Activated naive CD4-positive, alpha-beta T cell (primary cell): ENCODE measurements at places on chromosomes 12 and 14.

- no peak for DNase-seq
Measured at GRCh38 chr12:107684990-107685359, 624 bp upstream of the PWP1 start.

- no peak for DNase-seq
Measured at GRCh38 chr12:12070674-12071656, at the start of gene BCL2L14. TSS of gene BCL2L14 (plus strand) at chr12:12070939. CDS start at chr12:12079306, 8,367 bp downstream.

DNA sequence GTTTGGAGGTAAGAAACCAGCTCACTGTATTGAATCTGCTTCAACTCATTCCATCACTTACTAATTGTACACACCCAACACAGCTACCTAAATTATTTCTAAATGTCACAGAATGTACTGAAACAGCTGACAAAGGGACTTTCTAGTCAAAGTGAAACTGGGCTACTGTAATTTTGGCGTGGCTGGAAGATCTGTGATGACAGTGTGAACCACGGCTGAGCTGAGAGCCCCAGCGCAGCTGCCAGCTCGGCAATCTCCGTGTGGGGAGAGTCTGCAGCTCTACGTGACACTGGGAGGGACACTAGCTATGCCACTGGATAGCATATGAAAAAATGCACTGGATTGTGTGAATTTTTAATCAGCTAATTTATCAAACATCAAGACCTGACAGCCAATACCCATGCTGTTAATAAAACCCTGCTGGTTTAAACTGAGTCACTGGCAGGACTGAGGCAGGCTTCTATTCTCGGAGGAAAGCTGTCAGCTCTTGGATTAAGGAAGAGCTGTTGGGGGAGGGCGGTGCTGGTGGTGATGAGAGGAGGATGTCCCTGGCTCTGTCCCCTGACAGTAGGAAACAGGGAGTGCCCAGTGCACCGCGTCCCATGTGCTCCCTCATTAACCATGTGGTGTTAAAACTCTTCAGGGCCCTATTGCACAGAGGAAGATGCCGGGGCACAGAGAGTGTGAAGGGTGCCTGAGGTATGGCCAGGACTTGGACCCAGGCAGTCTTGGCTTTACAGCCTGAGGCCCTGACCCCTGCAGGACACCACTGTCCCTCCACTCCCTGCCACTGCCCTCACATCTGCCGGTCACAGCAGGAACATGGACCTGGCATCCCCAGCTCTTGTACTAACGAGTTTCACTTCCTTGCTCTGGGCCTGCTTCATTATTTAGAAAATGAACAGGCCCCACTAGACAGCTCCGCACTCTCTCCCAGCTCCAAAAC, 13.3 kb downstream of the SLC15A4 start:
- DNase-seq: no peak

GRCh38 chr12:76920172-76921099, 41.6 kb upstream of the CSRP2 start:
- no peak for DNase-seq

DNA sequence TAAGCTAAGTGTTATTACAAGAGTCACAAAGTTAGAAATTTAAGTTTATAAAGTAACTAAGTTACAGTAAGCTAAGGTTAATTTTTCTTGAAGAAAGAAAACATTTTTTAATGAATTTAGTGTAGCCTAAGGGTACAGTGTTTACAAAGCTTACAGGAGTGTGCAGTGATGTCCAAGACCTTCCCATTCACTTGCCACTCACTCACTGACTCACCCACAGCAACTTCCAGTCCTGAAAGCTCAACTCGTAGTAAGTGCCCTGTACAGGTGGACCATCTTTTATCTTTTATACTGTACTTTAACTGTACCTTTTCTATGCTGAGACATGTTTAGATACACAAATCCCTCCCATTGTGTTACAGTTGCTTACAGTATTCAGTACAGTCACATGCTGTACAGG, 60.9 kb upstream of the TMEM263 start:
- no peak for DNase-seq

GRCh38 chr12:5988659-5989116, 43.6 kb upstream of the ANO2 start:
- peak; percentile 46 for DNase-seq

- DNase-seq: no peak
Measured at GRCh38 chr12:55702861-55703260, 4.8 kb downstream of the ITGA7 start.

- DNase-seq: no peak
Measured at GRCh38 chr12:66964629-66965028, 285.8 kb upstream of the GRIP1 start.

GRCh38 chr12:42180990-42181596, 36.4 kb upstream of the GXYLT1 start:
- no peak for DNase-seq

GRCh38 chr12:64004641-64005040, 160.1 kb downstream of the SRGAP1 start:
- DNase-seq: no peak

GRCh38 chr14:22231018-22231417, 358.0 kb downstream of the DAD1 start:
- no peak for DNase-seq

GRCh38 chr12:1474041-1474573, 120.3 kb downstream of the FBXL14 start:
- DNase-seq: no peak

- DNase-seq: no peak
Measured at GRCh38 chr14:90345239-90345557, 13.5 kb upstream of the NRDE2 start.

DNA sequence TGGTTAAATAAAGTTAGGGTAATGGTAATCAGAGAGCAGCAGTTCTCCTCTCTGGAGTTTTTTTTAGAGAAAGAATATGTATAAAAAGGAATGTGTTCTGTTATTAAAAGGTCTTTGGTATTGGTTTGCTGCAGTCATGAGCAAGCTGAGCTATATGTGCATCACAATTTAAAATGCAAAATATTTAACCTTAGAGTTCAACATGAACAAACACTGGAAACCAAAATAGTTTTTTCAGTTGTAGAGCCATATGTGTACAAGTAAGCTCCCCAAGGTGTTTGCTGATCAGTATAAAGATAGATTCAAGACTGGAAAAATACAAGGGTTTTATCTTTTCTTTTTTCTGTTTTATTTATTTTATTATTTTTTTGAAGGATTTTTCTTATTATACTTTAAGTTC, 245.0 kb downstream of the NUBPL start:
- no peak for DNase-seq

GRCh38 chr12:107356266-107356936, 263.1 kb upstream of the CRY1 start:
- no peak for DNase-seq
